ENCODE measurements at places on chromosomes 1 and 21.

GRCh38 chr1:87333692-87334347, 5.1 kb downstream of the LMO4 start:
- H3K4me3 ChIP-seq: peak overlapping the region; percentile 90
- no peaks in the 10 kb centered on the region for H3K27me3 ChIP-seq
- no peak for DNase-seq
- peak overlapping the region; percentile 15 for H3K27ac ChIP-seq
- H3K36me3 ChIP-seq: peaks cover 5% of the 10 kb centered on the region
- H3K4me1 ChIP-seq: peaks cover 60% of the 10 kb centered on the region

GRCh38 chr1:50700621-50701020, 259.4 kb downstream of the FAF1 start:
- no peak for DNase-seq
- H3K4me1 ChIP-seq: peaks cover 5% of the 10 kb centered on the region
- H3K36me3 ChIP-seq: peaks cover 3% of the 10 kb centered on the region
- no peaks in the 10 kb centered on the region for H3K27me3 ChIP-seq
- H3K27ac ChIP-seq: no peak overlapping the region

GRCh38 chr1:244335456-244335855, 116.3 kb downstream of the ADSS2 start:
- peaks cover 32% of the 10 kb centered on the region for H3K27me3 ChIP-seq
- DNase-seq: no peak
- no peak overlapping the region for H3K27ac ChIP-seq
- H3K4me3 ChIP-seq: no peak overlapping the region
- H3K36me3 ChIP-seq: peaks cover 3% of the 10 kb centered on the region

DNA sequence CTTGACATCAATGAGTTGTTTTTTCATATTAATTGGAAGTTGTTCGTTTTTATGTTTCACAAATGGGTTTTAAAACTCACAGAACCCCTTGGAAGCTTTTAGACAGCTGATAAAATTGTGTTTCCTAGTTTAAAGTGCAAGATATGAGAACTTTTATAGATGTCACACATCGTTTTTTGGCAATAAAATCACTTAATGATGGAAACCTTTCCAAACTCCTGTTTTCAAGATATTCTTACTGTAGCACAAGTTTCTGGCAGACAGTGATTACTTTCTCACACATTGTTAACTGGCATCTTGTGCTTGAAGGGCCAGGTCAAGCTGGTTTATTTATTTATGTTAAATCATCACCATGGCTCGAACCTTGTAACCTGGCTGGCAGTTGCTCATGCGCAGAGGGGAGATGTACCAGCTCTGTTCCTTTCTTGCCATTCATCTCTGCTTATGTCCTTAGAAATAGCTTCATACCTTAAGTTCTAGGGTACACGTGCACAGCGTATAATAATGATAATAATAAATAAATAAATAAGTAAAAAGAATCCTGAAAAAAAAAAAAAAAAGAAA, 10.2 kb upstream of the RCAN1 start:
- H3K27ac ChIP-seq: no peak overlapping the region
- H3K4me1 ChIP-seq: peaks cover 9% of the 10 kb centered on the region
- H3K36me3 ChIP-seq: no peaks in the 10 kb centered on the region
- DNase-seq: no peak

DNA sequence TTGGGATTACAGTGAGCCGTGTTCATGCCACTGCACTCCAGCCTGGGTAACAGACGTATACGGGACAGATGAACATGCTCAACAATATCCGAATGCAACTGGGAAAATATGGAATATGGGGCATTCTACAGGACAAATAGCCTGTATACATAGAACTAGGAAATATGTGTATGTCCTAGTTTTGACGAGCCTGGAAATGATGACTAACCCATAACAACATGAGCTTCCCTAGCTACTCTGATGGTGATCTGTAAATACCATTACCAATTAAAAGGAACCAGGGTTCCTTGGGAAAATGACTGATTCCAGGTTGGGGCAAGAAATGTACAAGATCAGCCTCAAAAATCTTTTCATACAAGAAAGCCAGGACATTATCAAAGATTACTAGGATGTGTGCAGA, 42.8 kb upstream of the ARTN start:
- H3K27ac ChIP-seq: no peak overlapping the region
- H3K4me3 ChIP-seq: no peak overlapping the region
- peaks cover 10% of the 10 kb centered on the region for H3K36me3 ChIP-seq
- no peak for DNase-seq

- H3K36me3 ChIP-seq: peaks cover 58% of the 10 kb centered on the region
- peaks cover 47% of the 10 kb centered on the region for H3K4me1 ChIP-seq
- H3K27ac ChIP-seq: peak overlapping the region; percentile 59
- H3K4me3 ChIP-seq: no peak overlapping the region
- no peak for DNase-seq
Observed at GRCh38 chr1:8389958-8390535, 72.1 kb downstream of the SLC45A1 start.

DNA sequence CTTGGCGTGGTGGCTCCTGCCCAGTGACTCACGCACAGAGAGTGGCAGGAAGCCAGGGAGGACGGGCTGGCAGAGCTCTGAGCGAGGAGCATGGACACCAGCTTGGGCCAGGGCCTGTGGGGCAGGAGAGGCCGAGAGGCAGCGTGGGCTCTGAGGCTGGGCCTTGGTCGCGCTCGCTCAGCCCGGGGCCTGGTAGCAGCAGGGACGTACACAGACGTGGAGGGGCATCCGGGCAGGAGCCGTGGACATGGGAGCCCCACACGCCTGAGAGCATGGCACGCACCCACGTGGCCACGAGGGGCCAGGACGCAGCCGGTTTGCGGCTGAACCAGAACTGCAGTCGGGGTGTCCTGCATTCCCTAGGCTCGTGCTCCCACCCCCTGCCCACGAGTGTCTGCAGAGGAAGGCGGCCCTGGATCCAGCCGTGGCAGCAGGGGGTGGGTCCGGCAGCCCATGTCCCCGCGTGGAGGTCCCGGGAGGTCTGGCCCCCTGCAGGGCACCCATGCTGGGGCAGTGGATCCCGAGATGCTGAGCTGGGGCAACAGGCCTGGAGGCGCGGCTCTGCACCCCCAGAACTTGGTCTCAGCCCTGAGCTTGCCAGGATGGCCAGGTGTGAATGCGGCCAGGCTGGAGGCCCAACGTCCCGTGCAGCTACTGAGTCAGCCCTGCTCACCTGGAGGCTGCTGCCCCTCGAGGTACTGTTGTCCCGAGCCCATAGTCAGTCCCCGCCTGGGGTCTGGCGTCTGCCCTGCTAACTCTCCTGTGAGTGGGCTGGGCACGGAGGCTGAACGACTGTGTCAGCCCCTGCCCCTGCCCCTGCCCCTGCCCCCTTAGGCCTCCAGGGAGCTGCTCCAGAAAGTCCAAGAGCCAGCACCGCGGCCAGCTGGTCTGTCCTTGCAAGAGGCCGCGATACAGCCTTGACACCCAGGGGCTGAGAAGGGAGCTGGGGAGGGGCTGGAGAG, 61.6 kb downstream of the SLX9 start:
- H3K27ac ChIP-seq: no peak overlapping the region
- no peak for DNase-seq
- no peak overlapping the region for H3K4me3 ChIP-seq

DNA sequence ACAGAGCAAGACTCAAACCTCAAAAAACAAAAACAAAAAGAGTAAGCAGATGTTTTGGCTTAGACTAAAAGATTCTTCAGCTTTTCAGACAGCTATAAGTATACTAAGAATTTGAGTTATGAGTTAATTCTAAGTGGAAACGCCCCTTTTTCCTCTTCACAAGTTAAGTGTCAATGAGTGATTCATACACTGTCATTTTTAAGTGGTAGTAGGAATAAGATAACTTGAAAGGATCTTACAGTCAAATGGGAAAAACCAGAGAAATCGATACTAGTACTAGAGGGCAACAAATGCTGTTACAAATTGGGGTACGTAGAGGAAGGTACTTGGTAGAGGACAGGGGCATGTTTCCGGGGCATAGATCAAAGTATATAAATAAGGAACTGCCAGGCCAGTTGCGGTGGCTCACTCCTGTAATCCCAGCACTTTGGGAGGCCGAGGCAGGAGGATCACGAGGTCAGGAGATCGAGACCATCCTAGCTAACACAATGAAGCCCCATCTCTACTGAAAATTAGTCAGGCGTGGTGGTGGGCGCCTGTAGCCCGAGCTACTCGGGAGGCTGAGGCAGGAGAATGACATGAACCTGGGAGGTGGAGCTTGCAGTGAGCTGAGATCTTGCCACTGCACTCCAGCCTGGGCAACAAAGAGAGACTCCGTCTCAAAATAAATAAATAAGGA, 7.4 kb downstream of the H3-3A start:
- no peak overlapping the region for H3K4me3 ChIP-seq
- H3K27ac ChIP-seq: peak overlapping the region; percentile 49
- peaks cover 54% of the 10 kb centered on the region for H3K36me3 ChIP-seq

GRCh38 chr1:231494439-231495110, 33.9 kb upstream of the TSNAX start:
- H3K36me3 ChIP-seq: no peaks in the 10 kb centered on the region
- no peak for DNase-seq
- peaks cover 20% of the 10 kb centered on the region for H3K27me3 ChIP-seq
- peaks cover 4% of the 10 kb centered on the region for H3K4me1 ChIP-seq

- peak overlapping the region; percentile 26 for H3K27ac ChIP-seq
- no peak overlapping the region for H3K4me3 ChIP-seq
Observed at GRCh38 chr1:204288021-204288588, 71.6 kb downstream of the PLEKHA6 start.

DNA sequence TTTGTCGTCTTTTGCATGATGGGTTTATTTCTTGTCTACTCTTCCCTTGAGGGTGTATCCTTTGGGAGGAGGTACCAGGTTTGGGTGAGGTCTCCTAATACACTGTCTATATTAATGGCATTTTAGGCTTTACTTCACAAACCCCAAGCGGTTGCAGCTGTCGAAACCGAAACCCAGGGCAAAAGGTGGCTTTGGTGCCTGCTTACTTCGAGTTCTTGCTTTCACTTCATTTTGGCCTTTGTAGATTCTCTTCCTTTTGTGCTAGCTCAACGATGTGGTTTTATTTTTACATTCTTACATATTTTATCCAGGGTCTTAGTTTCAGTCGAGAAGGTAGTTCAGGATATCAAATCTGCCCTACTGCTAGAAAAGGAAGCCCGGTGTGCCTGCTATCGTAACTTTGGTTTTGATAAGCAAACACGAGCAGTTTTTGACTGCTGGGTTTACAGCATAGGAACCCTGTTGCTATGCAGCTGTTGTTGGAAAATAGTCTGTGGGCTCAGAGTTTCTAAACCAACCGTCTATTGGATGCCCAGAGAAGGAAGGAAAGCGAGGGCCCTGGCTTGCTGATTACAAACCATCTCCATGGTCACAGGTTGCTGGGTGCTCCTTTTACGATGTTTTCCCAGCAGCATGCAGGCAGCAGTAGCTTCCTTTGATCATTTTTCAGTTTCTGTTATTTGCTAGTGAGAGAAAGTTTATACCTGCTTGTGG, 9.8 kb upstream of the TSPAN2 start:
- H3K27me3 ChIP-seq: no peaks in the 10 kb centered on the region
- no peaks in the 10 kb centered on the region for H3K36me3 ChIP-seq
- H3K27ac ChIP-seq: peak overlapping the region; percentile 97
- peak; percentile 45 for DNase-seq

- H3K4me1 ChIP-seq: peaks cover 48% of the 10 kb centered on the region
- peak overlapping the region; percentile 25 for H3K27ac ChIP-seq
- H3K27me3 ChIP-seq: no peaks in the 10 kb centered on the region
- peaks cover 2% of the 10 kb centered on the region for H3K36me3 ChIP-seq
Observed at GRCh38 chr1:198186916-198187580, 30.2 kb downstream of the NEK7 start.

GRCh38 chr1:9270290-9270883, 22.3 kb upstream of the SPSB1 start:
- peaks cover 10% of the 10 kb centered on the region for H3K4me1 ChIP-seq
- H3K27ac ChIP-seq: no peak overlapping the region

DNA sequence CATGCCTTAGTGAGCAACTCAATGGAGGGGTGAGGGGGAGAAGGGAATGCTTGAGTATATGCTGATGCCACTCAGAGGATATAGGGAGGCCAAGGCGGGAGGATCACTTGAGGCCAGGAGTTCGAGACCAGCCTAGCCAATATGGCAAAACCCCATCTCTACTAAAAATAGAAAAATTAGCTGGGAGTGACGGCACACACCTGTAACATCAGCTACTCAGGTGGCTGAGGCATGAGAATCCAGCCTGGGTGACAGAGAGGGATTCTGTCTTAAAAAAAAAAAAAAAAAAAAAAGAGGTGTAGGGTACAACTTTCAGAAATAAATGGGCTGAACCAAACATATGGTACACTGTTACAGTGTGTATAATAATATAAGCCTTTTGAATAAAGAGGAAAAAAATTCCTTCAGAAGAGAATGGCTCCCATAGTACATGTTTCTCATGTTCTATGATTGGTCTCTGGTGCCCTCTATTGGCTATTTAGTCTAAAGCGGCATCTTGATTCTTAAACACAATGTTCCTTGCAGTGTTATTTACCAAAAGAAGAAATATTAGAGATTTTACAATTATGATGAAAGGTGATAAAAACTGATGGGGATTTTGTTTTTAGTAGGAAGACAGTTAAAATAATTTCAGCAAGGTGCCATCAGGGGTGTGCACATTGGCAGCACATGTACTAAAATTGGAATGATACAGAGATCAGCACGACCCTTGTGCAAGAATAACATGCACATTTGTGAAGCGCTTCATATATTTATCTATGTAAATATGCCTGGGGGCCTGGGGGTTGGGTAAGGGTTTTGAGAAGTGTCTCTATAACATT, 109.8 kb downstream of the PATJ start:
- H3K27ac ChIP-seq: peak overlapping the region; percentile 49
- H3K4me1 ChIP-seq: no peaks in the 10 kb centered on the region
- no peaks in the 10 kb centered on the region for H3K27me3 ChIP-seq
- DNase-seq: no peak
- H3K4me3 ChIP-seq: no peak overlapping the region

DNA sequence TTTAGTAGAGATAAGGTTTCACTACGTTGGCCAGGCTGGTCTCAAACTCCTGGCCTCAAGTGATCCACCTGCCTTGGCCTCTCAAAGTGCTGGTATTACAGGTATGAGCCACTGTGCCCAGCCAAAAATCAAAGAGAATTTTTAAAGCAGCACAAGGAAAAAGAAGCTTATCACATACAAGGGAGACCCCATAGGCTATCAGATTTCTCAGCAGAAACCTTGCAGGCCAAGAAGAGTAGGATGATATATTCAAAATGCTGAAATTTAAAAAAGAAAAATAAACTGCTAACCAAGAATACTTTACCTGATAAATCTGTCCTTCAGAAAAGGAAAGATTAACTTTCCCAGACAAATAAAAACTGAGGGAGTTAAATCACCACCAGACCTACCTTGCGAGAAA, 43.2 kb downstream of the FLVCR1 start:
- no peak overlapping the region for H3K27ac ChIP-seq
- no peak overlapping the region for H3K4me3 ChIP-seq
- no peaks in the 10 kb centered on the region for H3K4me1 ChIP-seq

DNA sequence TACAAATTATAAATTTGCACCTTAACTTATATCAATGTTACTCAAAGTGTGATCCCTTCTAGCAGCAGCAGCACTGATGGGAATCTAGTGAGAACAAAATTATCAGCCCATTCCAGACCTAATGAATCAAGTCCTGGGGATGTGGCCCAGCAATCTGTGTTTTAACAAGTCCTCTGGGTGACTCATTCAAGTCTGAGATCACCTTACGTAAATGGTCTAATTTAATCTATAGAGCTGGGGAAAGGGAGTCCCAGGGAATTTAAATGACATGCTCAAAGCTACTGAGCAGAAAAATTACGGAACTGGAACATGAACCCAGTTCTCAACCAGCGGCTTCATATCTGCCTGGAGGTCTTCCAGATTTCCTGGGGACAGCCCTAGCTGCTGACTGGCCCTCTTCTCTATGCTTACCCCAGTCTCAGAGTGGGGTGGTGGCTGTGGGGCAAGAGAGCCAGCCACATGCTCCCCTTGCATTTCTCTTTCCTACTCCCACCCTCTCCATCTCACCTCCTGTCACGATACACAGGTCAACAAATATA, 220.0 kb downstream of the TM2D1 start:
- no peaks in the 10 kb centered on the region for H3K4me1 ChIP-seq
- DNase-seq: no peak
- no peaks in the 10 kb centered on the region for H3K27me3 ChIP-seq

Measured in stimulated activated naive B cell treated with anti-CD40 and anti-IgM and Interleukin-4, amounts not matched to agents 10 μg/mL and 1 μg/mL and 100 μg/mL, for 72 hours (primary cell).